NCI-H774 (cell line): ENCODE measurements at places on chromosomes 7 and 10.

DNA sequence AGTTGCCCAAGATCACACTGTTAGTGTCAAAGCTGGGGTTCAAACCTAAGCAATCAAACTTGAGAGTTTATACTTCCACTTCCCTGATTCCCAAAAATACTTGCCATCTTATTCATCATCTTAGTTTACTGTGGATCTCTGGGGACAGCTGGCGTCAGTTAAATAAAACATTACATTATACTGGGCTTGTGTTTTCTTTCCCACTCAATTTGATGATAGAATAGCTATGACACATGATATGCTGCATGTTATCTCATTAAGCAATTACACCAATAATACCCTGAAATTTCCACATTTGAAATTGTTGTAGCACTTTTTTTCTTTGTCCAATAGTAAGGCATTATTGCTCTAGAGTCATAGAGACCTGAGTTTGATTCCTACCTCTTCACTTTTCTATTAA is 62.9 kb upstream of the MXI1 start:
- no peak for DNase-seq

- no peak for DNase-seq
Measured at GRCh38 chr10:93222211-93222754, 148.6 kb downstream of the CYP26A1 start.

DNA sequence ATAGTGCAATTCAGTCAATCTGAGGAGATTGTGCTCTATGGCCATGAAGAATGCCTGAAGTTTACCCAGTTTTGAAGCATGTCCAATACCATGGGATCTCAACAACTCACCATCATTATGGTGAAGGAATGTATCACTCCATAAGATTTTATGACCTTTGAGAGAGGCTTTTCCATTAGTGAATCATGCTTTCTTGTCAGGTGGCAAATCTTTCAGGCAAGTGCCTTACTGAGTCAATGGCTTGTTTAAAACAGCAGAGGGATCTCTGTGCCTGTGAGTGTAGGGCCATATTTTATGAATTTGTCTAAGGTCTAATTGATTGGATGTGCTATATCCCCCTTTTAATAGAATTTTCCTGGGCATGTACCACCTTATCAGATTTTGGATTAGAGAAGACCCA is 131.5 kb downstream of the CCDC7 start:
- DNase-seq: no peak

DNA sequence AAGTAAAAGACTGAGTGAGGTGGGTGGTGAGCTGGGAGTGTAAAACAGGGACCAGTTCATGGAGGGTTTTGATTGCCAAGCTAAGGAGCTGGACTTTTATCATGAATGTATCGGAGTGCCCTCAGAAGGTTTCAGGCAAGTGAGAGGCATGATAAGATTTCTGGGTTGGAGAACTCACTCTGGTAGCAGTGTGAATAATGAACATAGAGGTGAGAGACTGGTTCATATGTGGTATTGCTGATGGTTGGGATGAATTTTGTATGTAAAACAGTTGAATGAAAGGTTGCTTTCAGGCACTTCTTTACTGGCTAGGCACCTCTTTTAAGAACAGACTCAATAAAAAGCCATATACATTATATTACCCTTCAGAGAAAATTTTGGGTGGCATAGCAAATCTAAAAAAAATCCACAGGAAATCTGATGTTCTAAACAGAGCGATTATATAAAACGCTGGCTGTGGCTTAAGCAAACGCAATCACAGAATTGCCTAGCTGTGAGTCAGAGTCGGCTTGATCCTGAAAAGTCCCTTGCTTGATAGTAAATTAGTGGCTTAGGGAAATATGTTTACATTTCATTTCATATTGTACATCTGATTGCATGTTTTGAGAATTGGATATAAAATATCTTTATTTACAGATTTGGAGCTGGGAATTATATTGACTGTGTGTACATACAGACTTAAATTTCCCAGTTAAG is 92.9 kb upstream of the HDAC9 start:
- DNase-seq: no peak

GRCh38 chr7:37354656-37355131 is 94.0 kb downstream of the ELMO1 start:
- no peak for DNase-seq

DNA sequence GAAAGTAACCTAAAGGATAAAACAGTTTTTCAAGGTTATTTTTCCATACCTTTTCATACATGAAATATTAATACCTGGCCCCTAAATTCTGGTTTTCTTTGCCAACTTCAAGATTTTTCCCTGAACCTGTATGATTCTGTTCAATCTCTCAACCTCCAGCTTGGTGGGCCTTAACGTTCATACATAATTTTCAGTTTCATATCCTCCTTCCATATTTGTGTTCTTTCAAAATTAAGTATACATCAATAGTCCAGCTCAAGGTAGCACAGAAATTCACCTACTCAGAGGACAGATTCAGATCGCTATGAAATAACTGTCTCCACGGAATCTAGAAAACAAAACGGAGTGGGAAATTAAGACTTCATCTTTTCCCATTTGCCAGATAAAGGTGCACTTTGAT is 505.8 kb upstream of the GHITM start:
- DNase-seq: no peak

DNA sequence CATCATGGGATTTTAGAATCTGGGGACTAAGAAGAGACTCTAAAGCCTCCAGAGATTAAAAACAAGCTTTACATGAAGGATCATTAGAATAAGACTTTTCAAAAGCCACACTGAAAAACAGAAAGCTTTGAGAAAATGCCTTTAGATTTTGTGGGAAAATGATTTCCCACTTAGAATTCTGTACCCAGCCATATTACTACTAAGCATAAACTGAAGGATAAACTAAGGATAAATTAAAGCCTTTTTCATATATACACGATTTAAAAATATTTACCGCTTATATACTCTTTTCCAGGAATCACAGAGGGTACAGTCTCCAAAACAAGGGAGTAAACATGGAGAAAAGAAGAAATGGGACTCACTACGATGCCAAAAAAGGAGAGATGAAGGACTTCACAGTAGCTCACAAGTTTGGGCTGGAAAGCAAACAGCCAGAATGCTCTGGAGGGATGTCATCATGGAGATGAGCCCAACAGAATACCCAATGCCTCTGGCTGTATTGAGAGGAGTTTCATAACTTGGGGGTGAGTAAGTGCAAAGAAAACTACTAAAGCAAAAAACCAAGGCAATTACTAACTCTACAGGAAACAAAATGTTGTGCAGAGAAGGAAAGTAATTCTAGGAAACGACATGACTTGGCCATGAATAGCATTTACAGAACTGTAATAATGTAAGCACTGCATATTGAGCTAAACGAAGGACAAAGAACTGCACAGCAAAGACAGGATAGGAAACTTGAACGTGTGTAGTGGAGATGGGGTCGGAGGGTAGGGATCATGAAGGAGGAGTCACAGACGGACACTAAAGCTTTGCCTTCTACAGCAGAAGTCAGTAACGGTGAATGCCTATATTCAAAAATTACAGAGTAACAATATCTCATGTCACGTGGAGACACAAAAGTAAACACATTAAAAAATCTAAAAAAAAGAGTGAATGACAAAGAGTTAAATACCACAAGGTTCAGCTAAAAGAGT is 61.4 kb upstream of the ASAH2 start:
- no peak for DNase-seq

GRCh38 chr10:102067091-102067916 is 2.2 kb downstream of the HPS6 start:
- DNase-seq: no peak

GRCh38 chr10:17206210-17206709 is 4.8 kb upstream of the TRDMT1 start:
- no peak for DNase-seq

GRCh38 chr10:85152911-85153310 is 824.5 kb downstream of the CCSER2 start:
- DNase-seq: no peak

GRCh38 chr10:91635401-91636400 is 2.8 kb upstream of the PPP1R3C start:
- DNase-seq: peak; percentile 62

DNA sequence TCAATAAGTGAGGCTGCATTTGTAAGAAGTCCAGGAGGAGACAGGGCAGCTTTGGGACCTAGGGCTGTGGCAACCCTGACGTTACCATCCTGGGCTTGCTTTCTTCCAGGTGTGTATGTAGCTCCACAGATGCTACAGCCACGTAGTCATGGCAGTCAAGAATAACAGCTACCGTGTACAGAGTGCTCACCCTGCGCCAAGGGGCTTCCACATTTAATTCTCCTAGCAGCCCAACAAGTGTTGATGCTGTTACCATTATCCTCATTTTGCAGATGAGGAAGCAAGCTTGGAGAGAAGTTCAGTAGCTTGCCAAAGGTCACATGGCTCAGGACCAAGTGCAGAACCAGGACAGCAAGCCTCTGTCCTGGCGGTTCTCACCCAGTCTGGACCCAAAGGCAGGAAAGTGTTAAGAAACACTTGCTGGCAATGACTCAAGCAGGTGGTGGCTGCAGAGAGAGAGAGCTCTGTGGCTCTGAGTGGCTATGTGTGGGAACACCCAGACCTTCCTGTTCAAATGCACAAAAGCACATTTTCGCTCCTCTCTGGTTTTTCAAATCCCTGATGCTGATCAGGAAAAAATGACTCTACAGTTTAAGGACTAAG is 89.8 kb downstream of the CREM start:
- no peak for DNase-seq

DNA sequence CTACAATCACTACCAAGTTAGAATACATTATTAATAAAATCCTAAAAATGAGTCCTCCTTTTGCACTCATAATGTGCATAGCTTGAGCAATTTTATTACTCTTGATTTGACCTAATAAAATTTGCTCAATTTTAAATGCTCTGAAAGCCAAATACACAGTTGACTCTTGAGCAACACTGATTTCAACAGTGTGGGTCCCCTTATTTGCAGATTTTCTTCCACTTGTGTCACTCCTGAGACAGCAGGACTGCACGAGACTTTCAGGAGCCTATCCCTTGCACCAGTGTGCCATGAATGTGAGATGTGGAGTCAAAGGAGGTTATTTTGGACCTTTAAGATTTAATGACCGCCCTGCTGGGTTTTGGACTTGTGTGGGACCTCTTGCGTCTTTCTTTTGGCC is 23.2 kb downstream of the RNF216 start:
- no peak for DNase-seq

- no peak for DNase-seq
Measured at GRCh38 chr10:71517298-71518169, 120.8 kb downstream of the CDH23 start.

DNA sequence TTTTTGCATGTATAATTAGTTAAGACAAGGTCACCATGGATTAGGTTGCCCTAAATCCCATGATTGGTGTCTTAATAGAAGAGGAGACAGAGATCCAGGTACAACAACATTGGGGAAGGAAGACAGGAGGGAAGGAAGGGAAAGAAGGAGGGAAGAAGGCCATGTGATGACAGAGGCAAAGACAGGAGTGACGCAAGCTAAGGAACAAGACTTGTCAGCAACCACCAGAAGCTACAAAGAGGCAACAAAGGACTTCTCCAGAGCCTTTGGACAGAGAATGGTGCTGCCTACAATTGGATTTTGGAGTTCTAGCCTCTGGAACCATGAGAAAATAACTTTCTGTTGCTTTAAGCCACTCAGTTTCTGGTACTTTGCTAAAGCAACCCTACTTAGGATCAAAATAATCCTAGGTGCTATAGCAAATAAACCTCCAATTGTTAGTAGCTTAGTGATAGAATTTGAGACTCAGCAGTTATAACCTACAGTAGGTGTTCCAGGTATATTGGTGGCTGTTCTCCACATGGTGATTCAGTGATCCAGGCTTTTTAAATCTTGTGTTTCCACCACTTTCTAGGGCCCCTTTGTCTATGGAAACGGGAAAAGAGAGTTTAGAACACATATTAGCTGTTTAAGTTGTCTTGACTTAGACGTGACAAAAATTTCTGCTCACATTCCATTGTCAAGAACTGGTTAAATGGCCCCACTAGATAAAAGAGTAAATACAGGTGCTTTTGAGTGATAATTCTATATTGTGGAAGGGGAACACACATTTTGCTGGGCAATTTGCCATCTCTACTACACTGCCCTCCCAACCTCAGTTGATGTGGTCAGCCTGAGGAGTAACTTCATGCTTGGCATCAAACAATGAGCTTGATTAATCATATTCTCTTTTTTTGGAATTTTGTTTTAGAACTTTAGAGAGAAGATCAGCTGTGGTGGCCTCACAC is 70.5 kb upstream of the SP4 start:
- DNase-seq: no peak

GRCh38 chr7:108522780-108523179 is 3.2 kb downstream of the PNPLA8 start:
- no peak for DNase-seq

- no peak for DNase-seq
Measured at GRCh38 chr7:47664650-47665195, 82.8 kb upstream of the TNS3 start.

- no peak for DNase-seq
Measured at GRCh38 chr7:24069751-24070150, 214.2 kb upstream of the NPY start.

DNA sequence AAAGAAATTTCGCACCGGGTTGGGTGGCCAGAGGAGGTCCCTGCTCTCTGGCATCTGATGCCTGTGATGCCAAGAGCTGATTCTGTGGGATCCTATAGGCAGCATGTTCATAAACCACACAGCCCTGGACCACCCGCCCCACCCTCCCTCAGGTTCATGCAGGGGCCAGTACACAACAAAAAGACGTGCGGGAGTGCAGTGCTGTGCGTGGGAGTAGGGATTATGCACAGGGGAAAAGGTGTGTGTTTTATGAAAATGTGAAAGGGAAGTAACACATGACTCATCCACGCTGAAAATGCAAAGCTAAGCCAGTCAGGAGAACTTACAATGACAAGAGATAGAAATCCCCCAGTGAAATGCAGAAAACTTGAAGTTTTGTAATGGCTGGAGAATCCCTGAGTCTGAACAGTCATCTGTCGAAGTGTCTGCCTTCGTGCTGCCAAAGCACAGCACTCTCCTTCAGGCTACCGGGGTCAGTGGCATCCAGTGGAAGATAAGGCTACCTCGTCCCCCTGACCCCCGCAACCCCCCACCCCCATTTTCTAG is 1.1 kb downstream of the KIAA1217 start:
- no peak for DNase-seq

GRCh38 chr7:15889507-15889906 is 203.0 kb upstream of the MEOX2 start:
- no peak for DNase-seq

GRCh38 chr10:29328983-29329382 is 40.1 kb downstream of the LYZL1 start:
- DNase-seq: no peak
